T-helper 2 cell (primary cell): ENCODE measurements at places on chromosomes 3 and 15.

DNA sequence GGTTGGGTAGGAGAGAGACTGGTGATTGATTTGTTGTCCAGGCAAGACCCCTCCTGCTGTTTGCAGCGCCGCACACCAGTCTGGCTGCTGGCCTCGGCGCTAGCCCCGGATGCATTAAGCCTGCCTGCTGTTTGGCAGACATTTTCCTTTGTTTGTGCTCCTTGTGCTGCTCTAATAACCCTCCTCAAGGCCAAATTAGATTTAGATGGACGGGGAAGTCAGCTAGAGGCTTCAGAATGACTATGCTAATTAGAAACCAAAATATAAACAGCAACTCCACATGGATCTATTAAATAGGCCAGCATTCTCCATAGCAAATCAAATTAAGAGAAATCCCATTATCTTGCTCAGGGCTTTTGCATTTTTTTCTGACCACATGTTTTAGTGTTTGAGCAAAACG lies 445.2 kb downstream of the SQOR start:
- DNase-seq, result no peak

GRCh38 chr3:19263606-19264005 lies 115.3 kb downstream of the KCNH8 start:
- DNase-seq, result no peak

DNA sequence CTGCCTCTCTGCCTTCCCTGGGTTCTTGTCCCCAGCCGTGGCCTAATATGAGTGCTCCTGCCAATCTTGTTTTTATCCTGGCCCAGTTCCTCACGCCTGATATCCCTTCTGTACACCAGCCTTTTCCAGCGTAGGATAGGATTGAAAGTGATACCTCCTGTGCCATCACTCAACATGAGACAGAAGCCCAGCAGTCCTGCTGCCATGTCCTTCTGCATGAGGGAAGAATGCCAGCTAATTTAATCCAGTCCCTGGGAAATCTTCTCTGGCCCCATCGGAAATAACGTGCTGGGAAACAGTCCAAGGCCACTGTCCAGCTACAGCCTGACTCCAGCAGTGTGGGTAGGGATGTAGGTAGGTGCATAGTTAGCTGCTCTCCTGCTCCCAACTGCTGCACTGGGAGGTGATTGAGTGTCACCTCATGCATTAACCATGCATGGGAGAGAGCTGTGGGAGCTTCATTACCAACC lies 92.0 kb upstream of the TPM1 start:
- DNase-seq, result no peak

GRCh38 chr15:97654481-97655076 lies 305.9 kb upstream of the ARRDC4 start:
- DNase-seq, result no peak

DNA sequence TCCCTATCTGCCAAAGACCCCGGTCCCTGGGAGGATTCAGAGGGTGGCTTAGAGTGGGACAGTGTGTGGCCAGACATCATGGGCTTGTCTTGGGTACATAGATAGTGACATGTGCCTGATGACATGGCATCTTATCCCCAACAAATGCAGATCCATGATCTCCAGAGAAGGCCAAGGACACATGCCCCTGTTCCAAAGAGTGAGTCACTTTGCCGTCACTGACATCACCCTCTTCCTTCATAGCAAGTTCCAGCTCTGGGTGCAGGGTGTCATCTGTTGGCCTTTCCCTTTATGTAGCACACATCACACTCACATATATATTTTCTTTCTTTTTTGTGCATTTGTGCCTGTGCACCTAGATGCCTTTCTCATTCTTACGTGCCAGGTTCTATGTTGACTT lies 350.5 kb downstream of the LRTM1 start:
- no peak for DNase-seq

DNA sequence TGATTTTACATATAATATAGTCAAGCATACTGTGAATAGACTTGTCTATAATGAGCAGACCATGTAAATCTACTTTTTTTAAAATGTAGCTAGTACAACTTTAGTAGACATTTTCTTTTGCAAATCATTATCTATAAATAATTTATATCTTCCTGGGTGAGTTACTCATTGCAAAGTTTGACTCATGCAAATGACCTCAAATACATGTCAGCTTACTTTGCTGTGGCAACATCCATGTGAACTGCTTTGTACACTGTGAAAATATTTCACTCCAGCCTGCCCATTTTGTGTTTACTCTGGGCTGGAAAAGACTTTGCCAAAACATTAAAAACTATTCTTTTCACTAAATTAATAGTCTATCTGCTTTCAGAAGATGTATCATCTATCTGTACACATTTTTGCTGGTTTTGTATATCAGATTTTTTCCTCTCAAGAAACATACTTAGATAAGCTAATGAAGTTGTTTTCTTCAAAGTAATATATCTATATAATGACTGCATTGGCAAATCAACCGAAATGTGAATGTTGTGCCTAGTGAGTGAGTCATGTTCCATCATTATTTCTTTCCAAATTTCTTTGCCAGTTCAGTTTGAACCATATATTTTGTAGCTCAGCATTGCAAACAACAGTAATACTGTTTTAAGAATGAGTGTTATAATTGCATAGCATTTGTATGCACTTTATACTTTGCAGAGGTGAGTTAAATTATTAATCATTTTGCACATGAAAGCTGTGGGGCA lies 26.5 kb downstream of the IGSF10 start:
- DNase-seq, result no peak

GRCh38 chr3:29202378-29202777 lies 78.5 kb upstream of the RBMS3 start:
- no peak for DNase-seq

GRCh38 chr3:40877631-40878463 lies 321.5 kb upstream of the CTNNB1 start:
- no peak for DNase-seq

GRCh38 chr3:156826896-156827882 lies 1.0 kb downstream of the LEKR1 start:
- peak; percentile 69 for DNase-seq

GRCh38 chr3:46934498-46935167 lies 41.9 kb downstream of the CCDC12 start:
- DNase-seq, result no peak

- DNase-seq, result no peak
Measured at GRCh38 chr3:96331341-96331740, 483.1 kb upstream of the EPHA6 start.

DNA sequence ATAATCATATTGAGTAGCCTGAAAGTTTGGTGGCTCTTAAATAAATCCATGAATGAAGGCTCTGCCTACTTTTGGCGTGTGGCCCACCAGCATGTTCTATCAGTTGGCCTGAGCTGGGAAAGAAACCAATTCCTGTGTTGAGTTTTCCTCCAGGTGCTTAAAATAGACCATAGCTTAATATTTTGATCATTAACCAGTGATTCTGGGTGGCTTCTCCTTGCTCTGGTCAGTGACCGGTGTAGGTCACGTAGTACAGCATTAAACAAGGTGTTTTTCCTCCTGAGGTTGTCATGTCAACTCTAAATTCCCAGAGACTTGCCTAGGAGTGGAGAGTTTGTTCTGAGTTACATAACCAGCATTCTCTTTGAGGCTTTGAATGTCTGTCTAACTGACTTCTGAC lies 1.3 kb downstream of the HHLA2 start:
- no peak for DNase-seq

DNA sequence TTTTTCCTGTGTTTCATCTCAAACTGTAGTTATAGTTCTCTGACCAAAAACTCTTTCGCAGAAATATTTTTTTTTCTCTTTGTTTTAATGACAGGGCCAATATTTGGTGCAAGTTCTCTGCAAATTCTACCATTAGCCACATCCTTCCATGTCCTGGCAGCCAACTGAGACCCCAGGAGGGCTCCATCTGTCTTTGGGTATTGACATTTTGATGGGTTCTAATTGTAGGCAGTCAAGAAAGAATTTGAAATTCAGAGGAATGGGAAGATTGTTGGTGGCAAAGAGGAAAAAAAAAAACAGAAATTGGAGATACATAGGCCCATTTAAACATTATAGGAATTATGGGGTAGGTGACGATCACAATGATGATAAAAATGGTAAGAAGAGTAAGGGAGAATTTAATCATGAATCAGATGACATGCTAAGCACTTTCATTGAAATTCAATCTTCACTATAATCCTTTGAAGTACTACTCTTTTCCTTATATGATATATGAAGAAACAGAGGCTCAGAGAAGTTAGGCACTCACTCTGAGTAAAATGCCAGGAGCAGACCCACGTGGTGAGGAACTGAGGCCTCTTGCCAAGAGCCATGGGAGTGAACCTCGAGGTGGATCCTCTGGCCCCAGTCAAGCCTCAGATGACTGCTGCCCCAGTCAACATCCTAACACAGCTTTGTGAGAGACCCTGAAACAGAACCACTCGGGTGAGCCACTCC lies 151.4 kb downstream of the PDZRN3 start:
- DNase-seq, result no peak
